ENCODE measurements at places on chromosomes 11 and 22.
A peak's percentile ranks its signal among the peaks of the same experiment; 100 is the strongest.

DNA sequence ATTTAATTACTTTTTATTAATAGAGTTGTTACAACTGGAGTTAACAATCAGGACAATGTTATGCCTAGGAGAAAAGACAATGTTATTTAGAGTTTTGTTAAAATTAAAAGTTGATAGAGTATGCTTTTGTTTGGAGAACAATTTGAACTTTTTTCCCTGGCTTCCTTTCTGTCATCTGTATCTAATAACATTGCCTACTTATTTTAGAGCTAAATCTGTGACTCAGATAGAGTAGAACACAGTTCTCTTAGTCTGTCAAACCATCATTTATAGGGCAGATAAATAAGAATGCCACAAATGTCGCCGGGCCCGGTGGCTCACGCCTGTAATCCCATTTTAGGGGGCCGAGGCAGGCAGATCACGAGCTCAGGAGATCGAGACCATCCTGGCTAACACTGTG is 28.9 kb upstream of the YAP1 start:
- no peak for DNase-seq

DNA sequence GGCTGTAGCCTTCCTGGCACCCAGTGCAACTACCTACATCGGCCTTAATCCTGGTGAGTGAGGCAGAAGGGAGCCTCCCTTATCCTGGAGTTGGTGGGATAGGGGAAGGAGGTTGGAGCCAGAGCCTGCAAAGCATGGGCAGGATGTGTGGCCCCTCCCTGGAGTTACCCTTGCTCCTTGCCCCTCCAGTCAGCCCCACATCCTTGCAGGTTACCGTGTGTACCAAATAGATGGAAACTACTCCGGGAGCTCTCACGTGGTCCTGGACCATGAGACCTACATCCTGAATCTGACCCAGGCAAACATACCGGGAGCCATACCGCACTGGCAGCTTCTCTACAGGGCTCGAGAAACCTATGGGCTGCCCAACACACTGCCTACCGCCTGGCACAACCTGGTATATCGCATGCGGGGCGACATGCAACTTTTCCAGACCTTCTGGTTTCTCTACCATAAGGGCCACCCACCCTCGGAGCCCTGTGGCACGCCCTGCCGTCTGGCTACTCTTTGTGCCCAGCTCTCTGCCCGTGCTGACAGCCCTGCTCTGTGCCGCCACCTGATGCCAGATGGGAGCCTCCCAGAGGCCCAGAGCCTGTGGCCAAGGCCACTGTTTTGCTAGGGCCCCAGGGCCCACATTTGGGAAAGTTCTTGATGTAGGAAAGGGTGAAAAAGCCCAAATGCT is 3.9 kb downstream of the SMPD1 start:
- no peak for DNase-seq

DNA sequence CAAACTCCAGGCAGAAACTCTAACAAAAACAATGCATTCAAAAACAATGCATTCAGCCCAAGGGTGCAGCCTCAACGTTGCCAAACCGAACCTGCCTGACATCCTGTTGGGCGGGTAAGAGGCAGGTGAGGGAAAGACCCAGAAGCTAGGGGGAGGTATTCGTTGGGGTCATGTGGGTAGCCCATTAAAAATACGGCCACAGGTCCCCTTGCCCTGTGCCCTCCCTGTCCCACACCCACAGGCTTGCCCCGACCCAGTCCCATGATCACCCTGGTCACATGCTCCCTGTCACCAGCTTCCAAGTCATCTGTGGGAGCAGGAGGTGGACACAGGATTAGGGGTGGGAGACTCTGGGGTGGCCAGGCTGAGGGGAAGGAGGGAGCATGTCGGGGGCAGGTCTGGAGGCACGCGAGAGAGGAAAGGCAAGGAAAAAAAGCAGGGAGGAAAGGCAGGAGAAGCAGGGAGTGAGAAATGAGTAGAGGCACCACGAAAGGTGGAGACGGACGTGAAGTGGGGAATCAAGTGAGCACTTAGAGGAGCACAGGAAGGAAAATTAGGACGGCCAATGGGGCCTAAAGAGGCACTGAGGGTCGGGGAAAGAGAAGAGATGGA is 683 bp downstream of the PLA2G6 start:
- DNase-seq = no peak

DNA sequence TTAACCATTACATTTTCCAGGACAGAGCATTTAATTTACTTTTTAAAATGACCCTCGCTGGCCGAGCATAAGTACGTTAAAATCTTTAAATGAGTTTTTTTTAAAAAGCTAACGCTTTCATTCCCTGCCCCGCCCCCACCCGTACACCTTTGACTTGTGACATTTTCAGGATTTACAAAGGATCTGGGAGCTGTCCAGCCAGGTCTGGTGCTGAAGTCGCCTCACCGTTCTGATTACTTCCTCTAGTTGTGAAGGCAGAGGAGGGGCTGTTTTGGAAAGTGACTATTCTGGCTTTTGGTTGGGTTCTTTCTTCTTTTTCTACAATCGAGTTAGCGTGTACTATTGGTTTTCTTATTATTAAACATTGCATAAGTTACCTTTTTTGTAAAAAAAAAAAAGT is 2.9 kb downstream of the C11orf87 start:
- DNase-seq = no peak

DNA sequence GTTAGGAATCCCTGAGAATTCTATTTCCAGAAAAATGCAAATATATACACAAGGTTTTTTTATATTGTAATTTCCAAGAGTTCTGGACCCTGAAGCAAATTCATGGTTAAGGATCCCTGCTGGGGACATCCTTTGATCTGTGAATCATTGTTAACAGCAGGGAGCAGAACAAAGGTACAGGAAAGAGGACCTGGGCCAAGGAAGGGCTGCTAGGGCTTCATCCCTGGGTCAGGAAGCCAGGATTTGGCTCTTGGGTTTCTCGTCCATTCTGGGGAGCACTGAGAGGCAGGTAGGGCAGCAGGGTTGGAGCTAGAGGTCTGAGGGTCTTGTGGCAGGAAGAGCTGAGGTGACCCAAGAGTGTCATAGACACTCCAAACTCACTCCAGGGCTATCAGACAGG is 10.2 kb upstream of the OAF start:
- no peak for DNase-seq

- no peak for DNase-seq
These were observed 53.3 kb upstream of the ADA2 start for GRCh38 chr22:17272511-17272991.

DNA sequence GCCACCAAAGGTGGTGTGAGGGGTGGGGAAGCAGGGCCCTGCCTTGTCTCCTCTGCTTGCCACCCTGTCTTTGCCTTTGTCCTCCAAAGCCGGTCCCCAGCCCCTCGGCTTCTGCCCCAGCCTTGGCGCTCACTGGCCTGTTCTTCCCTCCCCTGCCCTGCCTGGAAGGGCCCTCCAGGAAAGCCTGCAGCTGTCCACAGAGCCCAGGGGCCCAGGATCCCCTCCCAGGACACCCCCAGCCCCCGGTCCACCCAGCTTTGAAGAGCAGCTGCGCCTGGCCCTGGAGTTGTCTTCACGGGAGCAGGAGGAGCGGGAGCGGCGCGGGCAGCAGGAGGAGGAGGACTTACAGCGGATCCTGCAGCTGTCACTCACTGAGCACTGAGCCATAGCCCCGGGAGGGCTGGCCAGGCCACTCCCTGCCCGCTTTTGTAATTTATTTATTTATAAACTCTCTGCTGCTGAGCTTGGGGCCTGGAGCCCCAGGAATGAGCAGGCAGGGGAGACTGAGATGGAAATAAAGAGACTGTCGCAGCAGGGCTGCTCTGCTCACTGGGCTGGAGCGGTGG is 1.3 kb upstream of the SSH3 start:
- no peak for DNase-seq

DNA sequence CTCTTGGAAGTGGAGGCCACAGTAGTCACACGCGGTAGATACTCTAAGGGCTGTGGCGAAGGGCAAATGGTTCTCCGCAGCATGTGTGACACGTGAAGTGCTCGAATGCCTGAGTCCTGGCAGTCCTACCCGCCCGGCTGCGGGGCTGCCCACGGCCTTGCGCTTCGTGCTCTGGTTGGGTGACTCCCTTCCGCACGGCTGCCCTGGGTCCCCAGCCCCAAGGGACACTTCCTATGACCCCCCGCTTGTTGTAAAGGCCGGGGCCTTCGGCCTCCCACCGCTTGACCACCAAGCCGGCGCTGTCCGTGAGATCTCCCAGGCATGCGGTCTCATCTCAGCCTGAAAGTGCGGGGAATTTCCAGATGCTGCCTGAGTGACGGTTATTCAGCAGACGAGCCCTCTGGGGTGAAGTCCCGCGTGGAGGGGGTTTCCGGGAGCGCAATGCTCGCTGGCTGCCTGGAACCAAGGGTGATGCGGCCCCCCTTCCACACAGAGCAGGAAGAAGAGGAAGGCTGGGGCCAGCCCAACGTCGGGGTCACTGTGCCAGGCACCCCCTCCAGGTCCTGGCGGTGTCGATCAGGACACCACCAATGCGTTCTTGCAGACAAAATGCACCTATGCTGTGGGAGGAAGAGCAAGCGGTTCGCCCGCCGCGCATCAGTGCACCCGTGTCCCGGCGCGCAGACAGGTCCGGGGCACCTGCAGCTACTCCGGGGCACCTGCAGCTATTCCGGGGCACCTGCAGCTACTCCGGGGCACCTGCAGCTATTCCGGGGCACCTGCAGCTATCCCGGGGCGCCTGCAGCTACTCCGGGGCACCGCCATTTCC is 171.2 kb downstream of the OPCML start:
- no peak for DNase-seq

DNA sequence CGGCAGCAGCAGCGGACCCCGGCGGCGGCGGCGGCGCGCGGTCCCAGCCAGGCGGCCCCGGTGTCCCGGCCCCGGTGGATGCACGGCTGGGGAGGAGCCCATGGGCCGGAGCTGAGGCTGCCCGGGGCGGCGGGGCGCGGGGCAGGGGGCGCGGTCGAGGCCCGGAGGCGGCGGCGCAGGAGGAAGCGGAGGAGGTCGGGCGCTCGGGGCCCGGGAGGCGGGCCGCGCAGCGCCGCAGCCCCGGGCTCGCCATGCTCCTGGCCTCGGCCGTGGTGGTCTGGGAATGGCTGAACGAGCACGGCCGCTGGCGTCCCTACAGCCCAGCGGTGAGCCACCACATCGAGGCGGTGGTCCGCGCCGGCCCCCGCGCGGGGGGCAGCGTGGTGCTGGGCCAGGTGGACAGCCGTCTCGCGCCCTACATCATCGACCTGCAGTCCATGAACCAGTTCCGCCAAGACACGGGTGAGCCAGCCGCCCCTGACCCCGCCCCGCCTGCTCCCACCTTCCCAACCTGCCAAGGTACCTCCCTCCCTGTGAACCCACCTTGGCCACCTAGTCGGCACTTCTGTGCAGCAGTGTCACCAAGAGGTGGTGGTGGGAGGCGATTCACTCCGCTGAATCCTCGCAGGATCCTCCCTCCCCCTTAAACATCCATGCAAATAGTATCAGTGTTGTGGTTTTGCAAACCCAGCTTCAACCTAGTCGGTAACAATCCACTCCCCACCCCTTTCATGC is 580 bp downstream of the DTX4 start:
- no peak for DNase-seq

GRCh38 chr11:57349491-57350274 is 11.5 kb downstream of the P2RX3 start:
- DNase-seq = peak; percentile 75

GRCh38 chr22:19152942-19153883 is 3.1 kb upstream of the GSC2 start:
- DNase-seq = no peak

All from uterus (tissue), 4 donors.